ENCODE measurements at places on chromosomes 16 and 17. TPM values are rescaled to one million over a fixed set of nuclear protein-coding genes. Genes with fewer than 3 reads are reported as not detected.

- no peak for DNase-seq
- H3K4me1 ChIP-seq = no peaks in the 10 kb centered on the region
- H3K27ac ChIP-seq = no peak overlapping the region
- H3K36me3 ChIP-seq = peaks cover 89% of the 10 kb centered on the region
- H3K27me3 ChIP-seq = no peaks in the 10 kb centered on the region
These were observed 37.1 kb downstream of the AMFR start for GRCh38 chr16:56388209-56388608.

DNA sequence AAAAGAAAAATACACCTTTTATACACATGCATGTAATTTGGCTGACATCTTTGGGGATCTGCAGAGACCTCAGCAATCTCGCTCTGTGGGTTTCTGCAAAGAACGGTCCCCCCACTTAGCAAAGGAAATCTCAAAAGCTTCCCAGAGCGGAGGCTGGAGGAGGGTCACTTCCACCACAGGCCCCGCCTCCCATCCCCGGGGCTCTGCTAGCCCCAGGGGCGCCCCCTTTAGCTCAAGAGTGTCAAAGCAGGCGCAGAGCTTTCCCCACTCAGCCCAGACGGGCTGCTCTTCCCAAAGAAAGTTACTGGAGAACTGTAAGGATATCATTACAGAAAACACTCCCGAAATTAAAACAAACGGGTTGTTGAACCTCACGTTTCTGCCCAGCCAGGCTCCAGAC lies 11.4 kb downstream of the SLC13A5 start:
- no peak overlapping the region for H3K4me3 ChIP-seq
- DNase-seq = peak; percentile 20
- no peaks in the 10 kb centered on the region for H3K36me3 ChIP-seq

DNA sequence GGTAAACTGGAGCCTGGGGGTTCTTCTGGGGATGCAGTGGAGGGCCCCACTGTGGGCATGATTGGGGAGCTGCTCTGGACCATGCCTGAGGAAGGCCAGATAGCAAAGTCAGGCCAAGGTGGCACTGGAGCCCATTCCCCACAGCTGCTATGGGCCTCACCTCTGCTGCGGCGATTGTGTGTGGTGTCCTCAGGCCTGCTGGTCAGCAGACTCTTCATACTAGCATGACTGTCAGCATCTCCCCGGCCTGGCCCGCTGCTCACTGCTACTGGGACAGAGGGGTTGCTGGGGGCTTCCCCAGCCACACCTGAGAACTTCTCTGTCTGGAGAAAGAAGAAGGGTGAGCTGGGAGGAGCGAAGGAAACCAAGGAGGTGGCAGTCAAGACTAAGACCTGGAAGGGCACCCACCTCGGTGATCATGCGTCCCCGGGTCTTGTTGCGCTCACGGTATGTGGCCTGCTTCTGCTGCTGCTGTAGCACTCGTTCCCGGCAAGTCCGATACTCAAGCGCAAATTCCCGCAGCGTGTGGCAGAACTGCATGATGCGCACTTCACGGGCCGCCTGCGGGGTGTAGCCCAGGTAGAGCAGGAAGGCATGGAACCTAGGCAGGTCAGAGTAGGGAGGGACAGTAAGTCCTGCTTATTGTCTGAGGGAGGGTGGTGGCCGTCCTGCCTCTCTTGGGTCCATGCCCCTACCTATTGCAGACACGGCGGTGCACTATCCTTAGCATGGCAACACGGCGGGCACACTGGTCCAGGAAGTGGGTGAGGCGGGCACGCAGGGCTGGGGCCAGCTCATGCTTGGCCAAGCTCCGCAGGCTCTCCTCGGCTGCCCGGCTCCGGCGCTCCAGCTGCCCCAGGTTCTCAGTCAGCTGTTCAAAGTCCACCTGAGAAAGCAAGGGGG lies 3.2 kb downstream of the TMEM208 start:
- DNase-seq = no peak
- peaks cover 59% of the 10 kb centered on the region for H3K36me3 ChIP-seq
- H3K27me3 ChIP-seq = no peaks in the 10 kb centered on the region

DNA sequence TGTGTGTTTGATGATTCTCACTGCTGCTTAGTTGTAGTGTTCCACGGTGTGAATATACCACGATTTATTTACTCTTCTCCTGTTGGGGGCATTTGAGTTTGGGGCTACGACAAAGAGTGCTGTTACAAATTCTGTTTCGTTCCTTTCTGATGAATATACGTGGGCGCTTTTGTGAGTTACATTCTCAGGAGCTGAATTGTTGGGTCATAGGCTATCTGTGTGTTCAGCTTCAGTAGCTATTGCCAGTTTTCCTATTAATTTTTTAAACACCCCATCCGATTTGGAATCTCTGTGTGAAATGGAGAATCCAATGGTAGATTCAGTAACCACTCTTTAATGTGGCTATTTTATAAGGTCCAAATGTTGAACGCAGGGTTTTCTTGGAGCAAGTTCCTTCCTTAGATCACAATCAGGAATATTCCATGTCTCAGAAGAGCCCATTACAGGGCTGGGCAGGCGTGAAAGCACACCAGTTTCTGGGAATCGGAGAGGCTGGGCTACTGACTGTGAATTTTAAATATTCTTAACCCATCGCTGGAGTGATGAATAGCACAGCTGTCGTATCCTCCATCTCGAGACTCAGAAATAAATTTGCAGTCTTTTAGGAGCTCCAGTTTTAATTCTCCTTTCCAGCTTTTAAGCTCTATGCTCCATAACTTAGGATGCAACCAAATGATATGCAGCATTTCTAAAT lies 115.9 kb downstream of the PITPNC1 start:
- H3K36me3 ChIP-seq = no peaks in the 10 kb centered on the region
- no peak overlapping the region for H3K4me3 ChIP-seq
- peaks cover 17% of the 10 kb centered on the region for H3K4me1 ChIP-seq

- H3K36me3 ChIP-seq = peaks cover 25% of the 10 kb centered on the region
- no peak overlapping the region for H3K27ac ChIP-seq
- no peak for DNase-seq
- no peaks in the 10 kb centered on the region for H3K27me3 ChIP-seq
- no peak overlapping the region for H3K4me3 ChIP-seq
These were observed 3.2 kb downstream of the WIPI1 start for GRCh38 chr17:68453991-68454665.

- H3K36me3 ChIP-seq = peaks cover 4% of the 10 kb centered on the region
- no peak for DNase-seq
- no peak overlapping the region for H3K27ac ChIP-seq
- H3K27me3 ChIP-seq = no peaks in the 10 kb centered on the region
These were observed 63.4 kb downstream of the ANKRD11 start for GRCh38 chr16:89426736-89427530.

DNA sequence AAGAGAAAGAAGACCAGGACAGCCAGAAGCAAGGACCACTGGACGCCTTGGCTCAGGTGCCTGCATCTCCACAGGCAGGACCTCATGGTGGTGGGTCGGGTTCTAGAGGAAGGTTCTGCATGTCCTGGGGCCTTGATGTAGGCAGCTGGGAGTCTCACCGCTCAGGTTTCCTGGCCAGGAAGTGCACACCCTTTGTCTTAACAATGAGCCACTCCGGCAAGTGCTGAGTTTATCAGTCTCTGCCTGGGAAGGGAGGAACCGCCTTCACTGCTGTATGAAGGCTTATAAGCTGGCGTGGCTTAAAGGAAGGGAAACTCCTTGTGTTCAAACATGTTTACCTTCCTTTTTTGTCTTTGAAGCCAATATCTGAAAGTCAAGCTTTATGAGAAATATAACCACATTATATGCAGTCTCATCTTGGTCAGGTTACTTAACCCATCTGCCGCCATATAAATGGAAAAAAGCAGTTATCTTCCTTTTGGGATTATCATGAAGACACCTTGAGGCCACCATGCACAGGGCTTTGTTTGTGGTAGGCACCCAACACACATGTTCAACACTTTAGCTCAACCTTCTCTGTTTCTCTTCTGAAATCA lies at the start of gene ST6GALNAC1:
Gene ST6GALNAC1, minus strand, starts transcription at position 205 of the 596 bp plus-strand sequence. Its CDS starts 119 bp downstream, at position 86.
- DNase-seq = no peak
- no peaks in the 10 kb centered on the region for H3K27me3 ChIP-seq
- H3K27ac ChIP-seq = no peak within 1 kb of the TSS
- H3K4me1 ChIP-seq = peaks cover 3% of the 10 kb centered on the region
- H3K4me3 ChIP-seq = no peak within 1 kb of the TSS

DNA sequence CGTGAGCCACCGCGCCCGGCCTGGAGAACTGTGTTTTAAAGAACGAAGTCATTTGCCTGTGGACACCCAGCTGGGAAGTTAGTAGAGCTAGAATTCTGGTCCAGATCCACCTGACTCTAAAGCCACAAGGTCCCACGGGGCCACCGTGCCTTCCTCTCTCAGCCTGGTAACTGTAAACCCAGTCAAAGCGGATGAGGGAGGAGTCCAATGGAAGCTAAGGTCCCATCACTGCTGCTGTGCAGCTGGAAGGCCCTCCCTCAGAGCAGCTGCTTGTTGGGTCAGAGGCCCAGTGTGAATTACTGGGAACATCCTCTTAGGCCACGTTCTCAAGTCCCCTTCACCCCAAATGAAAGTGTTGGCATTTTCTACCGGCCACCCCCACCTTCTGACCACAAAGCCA lies 48.8 kb upstream of the CACNG5 start:
- peaks cover 53% of the 10 kb centered on the region for H3K36me3 ChIP-seq
- no peak overlapping the region for H3K27ac ChIP-seq
- H3K4me3 ChIP-seq = no peak overlapping the region
- peaks cover 10% of the 10 kb centered on the region for H3K4me1 ChIP-seq
- DNase-seq = no peak
- H3K27me3 ChIP-seq = no peaks in the 10 kb centered on the region

DNA sequence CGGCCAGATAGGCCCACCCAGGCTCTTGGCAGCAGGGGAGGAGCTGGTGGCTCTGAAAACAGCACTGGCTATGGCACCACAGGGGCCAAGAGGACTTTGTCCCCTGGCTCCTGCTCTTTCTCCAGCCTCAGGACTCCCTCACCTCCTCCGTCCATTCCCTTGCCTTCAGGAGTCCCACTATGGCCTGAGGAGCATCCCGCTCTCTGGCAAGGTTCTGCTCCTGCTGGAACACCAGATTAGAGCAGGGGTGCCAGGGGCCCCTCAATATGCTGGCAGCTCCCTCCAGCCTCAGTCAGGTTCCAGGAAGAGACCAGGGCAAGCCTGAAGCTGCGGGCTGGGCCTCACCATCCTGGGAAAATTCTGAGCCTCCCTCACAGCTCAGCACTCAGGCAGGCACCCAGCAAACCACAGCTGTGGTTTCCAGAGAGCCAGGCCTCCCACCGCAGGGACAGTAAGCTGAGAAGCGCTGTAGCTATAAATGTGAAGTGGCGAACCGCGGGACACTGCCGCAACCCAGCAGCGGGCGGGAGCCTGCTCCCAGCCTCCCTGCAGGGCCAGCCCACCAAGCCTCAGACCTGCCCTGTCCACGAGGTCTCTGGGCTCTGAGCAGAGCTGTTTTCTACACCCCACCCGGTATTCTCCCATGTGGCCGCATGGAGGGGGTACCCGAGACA lies 25.7 kb downstream of the C17orf100 start:
- H3K4me1 ChIP-seq = no peaks in the 10 kb centered on the region
- H3K27me3 ChIP-seq = peaks cover 34% of the 10 kb centered on the region
- no peak overlapping the region for H3K4me3 ChIP-seq

GRCh38 chr17:61770752-61771533 lies 92.4 kb downstream of the BRIP1 start:
- no peak overlapping the region for H3K27ac ChIP-seq
- peaks cover 2% of the 10 kb centered on the region for H3K36me3 ChIP-seq
- H3K27me3 ChIP-seq = no peaks in the 10 kb centered on the region
- H3K4me1 ChIP-seq = no peaks in the 10 kb centered on the region
- no peak for DNase-seq

DNA sequence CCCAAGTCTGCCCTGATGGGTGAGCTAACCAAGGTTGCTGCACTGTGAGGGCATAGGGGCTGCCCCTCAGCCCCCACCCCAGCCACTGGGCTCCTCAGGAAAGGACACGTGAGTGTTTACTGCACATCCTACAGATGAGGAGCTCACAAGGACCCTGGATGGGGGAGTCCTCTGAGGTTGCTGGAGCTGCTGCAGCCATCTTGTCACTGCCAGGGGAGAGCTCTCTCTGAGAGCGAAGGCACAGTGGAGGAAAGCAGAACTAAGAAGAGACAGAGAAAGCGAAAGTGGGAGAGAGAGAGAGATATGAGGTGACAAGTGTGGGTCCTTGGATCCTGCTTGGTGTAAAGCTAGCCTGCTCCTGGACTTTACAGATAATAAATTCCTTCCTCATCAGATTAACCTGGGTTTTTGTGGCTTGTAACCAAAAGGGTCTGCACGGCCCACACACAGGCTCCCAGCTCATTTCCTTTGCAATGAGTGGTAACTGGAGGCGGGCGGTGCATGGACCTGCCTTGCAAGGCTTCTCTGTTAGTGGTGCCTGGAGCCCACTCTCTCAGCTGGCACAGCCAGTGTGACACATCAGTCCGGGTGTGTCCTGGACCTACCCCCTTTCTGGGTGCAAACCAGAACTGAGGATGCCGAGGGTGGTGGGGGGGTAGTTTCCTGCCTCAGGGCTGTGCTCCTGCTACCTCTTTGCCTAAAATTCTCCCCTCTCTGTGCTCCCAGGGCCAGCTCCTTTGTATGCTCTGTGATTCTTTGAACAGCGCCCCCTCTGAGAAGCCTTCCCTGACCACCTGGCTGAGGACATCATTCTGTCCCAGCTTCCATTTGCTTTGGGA lies 14.2 kb downstream of the SNX20 start:
- H3K4me1 ChIP-seq = peaks cover 46% of the 10 kb centered on the region
- peak; percentile 72 for DNase-seq
- no peaks in the 10 kb centered on the region for H3K27me3 ChIP-seq
- H3K4me3 ChIP-seq = peak overlapping the region; percentile 74
- H3K36me3 ChIP-seq = peaks cover 44% of the 10 kb centered on the region

GRCh38 chr16:83351846-83352245 lies 455.9 kb upstream of the HSBP1 start:
- DNase-seq = no peak
- H3K4me3 ChIP-seq = no peak overlapping the region
- H3K27ac ChIP-seq = no peak overlapping the region
- no peaks in the 10 kb centered on the region for H3K4me1 ChIP-seq
- no peaks in the 10 kb centered on the region for H3K36me3 ChIP-seq

GRCh38 chr16:83215406-83216001 lies 588.7 kb downstream of the CDH13 start:
- H3K27ac ChIP-seq = no peak overlapping the region
- no peaks in the 10 kb centered on the region for H3K27me3 ChIP-seq
- no peak overlapping the region for H3K4me3 ChIP-seq
- DNase-seq = no peak
- H3K36me3 ChIP-seq = no peaks in the 10 kb centered on the region

GRCh38 chr16:30397056-30397455 lies 1.8 kb downstream of the ZNF48 start:
- DNase-seq = no peak
- H3K36me3 ChIP-seq = no peaks in the 10 kb centered on the region
- H3K4me3 ChIP-seq = no peak overlapping the region
- no peaks in the 10 kb centered on the region for H3K27me3 ChIP-seq
- peaks cover 31% of the 10 kb centered on the region for H3K4me1 ChIP-seq

C16orf74 gene
- polyA plus RNA-seq = 24.1 TPM

GJC1 gene
- not detected for polyA plus RNA-seq

PPY gene
- polyA plus RNA-seq = not detected

ADORA2B gene
- 4.4 TPM for polyA plus RNA-seq

HSD11B2 gene
- not detected for polyA plus RNA-seq

NEUROD2 gene
- polyA plus RNA-seq = not detected

FBXO39 gene
- 0.04 TPM for polyA plus RNA-seq

TIMP2 gene
- 96.0 TPM for polyA plus RNA-seq

SDR42E2 gene
- not detected for polyA plus RNA-seq

TAF1C gene
- 4.0 TPM for polyA plus RNA-seq

CCDC102A gene
- polyA plus RNA-seq = not detected
